ENCODE measurements at places on chromosomes 6 and 20.

DNA sequence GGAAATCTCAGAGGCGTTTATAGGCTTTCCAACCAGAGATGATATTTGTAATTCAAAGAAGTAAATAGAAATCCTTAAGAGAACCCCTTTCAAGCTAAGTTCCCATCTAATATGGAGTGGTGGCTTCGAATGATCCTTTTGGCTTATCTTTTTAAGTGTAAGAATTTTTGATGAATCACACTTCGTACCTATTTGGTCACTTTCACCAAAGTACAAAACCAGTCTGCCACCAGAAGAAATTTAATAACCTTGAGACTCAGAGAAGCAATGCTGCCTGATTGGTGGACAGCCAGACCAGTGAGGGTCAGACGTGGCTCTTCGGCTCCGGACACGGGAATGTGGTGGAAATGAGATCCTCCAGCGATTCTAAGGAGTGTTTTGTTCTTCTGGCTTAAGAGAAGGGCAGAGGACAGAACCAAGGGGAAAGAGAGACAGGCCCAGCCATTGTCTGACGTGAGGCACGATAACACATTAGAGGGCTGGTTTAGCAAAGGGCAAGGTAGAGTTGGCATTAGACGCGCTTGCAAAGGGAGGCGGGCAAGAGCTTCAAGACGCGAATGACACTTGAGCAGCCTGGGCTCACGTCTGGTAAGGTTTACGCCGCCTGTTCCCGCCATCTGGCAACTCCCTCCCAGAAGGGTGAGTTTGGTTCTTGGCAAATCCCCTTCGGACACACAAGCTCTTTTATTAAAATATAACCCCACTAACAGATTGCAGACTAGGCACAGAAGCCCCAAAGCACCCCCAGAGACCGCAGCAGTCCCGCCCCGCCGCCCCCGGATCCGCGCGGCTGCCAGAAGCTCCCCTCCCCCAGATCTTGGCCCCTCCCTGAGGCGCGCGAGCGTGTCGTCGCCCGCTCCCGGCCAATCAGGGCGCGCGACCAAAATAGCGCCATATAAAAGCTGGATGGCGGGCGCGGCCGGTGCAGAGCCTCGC, 50.0 kb upstream of the EZR start:
- DNase-seq, result no peak

GRCh38 chr20:12223057-12223456, 305.4 kb downstream of the BTBD3 start:
- no peak for DNase-seq

DNA sequence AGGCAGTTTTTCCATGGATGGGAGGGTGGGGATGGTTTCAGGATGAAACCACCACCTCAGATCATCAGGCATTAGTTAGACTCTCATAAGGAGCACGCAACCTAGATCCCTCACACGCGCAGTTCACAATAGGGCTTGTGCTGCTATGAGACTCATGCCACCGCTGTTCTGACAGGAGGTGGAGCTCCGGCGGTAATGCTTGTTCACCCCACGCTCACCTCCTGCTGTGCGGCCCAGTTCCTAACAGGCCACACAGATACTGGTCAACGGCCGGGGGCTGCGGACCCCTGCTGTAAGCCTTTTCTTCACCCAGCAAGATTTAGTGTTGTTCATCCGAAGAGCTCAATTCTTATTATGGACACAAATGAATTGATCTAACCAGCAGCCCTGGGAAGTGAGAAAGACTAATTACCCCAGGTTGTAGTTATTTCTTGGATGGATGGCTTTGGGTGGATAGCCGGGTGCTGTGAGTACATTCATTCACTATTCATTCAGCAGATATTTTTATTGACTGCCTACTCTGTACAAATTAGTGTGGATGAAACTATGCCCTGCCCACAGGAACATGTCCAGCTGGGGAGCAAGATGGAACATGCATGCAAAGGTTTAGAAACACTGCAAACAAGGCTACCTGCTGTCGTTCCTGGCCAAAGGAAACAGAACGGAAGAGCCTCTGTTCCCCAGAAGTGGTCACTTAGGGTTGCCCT, 57.2 kb downstream of the RIOK1 start:
- no peak for DNase-seq

DNA sequence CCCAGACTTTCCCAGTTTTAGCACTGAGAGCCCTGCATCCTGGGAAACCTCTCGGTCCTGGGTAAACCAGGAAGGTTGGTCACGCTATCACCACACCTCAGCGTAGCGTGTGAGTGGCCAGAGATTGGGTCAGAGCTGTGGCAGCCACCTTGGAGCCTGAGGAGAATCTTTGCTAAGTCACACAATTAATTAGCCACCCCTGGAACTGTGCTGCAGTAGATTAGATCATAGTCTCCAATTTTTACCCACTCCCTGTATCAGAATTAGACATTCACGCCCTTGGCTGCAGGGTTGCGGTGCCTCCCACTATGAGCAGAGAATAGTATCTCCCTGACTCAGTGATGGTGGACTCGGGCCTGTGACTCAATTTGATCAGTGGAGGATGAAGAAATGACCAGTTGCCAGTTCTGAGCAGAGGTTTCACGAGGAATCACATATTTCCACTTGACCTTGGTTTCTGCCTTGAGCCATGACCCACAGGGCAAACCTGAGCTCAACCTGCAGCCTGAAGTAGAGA, 6.0 kb upstream of the PTGIS start:
- no peak for DNase-seq

- DNase-seq, result peak; percentile 67
These were observed 69.9 kb downstream of the HACE1 start for GRCh38 chr6:104789770-104790190.

- DNase-seq, result no peak
These were observed 45.6 kb upstream of the SGK1 start for GRCh38 chr6:134363323-134364039.

DNA sequence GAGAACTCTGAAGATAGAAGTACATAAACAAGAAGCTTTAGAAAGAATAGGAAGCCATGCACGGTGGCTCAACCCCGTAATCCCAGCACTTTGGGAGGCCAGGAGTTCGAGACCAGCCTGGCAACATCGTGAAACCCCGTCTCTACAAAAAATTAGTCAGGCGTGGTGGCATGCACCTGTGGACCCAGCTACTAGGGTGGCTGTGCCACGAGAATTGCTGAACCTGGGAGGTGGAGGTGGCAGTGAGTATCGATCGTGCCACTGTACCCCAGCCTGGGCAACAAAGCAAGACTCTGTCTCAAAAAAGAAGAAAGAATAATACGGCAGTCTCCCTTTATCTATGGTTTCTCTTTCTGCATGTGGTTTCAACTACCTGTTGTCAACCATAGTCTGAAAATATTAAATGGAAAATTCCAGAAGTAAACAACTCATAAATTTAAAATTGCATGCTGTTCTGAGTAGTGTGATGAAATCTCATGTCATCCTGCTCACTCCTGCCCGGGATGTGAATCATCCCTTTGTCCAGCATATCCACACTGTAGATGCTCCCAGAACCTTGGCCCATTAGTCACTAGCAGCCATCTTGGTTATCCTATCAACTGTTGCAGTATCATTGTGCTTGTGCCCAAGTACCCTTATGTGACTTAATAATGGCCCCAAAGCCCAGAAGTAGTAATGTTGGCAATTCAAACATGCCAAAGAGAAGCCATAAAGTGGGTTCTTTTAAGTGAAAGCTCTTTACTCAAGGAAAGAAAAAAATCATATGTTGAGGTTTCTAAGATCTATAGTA, 22.1 kb downstream of the DEK start:
- DNase-seq, result no peak
